ENCODE measurements at places on chromosomes 5 and 9. TPM values are rescaled to one million over a fixed set of nuclear protein-coding genes. Genes with fewer than 3 reads are reported as not detected.
A peak's percentile ranks its signal among the peaks of the same experiment; 100 is the strongest.

- H3K4me3 ChIP-seq, result no peak overlapping the region
- no peak for DNase-seq
Observed at GRCh38 chr9:87959916-87960581, 14.3 kb downstream of the CDK20 start.

DNA sequence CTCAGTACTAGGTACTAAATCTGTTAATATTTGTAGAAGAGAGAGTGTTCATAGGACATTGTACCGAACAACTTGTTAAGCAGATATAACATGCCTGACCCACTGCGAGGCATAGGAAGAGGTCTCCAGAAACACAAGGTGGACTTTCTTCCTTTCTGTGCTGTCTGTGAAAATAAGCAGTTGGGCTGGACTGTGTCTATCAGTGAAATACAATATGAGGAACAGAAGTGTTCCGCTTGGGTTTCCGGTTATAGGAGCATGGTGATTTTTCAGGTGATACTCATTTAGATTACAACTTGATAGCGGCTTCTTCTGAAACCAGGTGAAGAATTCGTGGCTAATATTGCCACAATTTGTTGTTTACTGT, 60.9 kb upstream of the TLR4 start:
- H3K36me3 ChIP-seq, result no peaks in the 10 kb centered on the region
- H3K27me3 ChIP-seq, result peaks cover 10% of the 10 kb centered on the region
- peaks cover 3% of the 10 kb centered on the region for H3K4me1 ChIP-seq
- no peak for DNase-seq
- H3K4me3 ChIP-seq, result no peak overlapping the region
- H3K27ac ChIP-seq, result no peak overlapping the region

PCDHB3 gene
- total RNA-seq, result 9.1 TPM

RNF183 gene
- total RNA-seq, result 0.44 TPM

HMCN2 gene
- total RNA-seq, result 0.26 TPM

DNA sequence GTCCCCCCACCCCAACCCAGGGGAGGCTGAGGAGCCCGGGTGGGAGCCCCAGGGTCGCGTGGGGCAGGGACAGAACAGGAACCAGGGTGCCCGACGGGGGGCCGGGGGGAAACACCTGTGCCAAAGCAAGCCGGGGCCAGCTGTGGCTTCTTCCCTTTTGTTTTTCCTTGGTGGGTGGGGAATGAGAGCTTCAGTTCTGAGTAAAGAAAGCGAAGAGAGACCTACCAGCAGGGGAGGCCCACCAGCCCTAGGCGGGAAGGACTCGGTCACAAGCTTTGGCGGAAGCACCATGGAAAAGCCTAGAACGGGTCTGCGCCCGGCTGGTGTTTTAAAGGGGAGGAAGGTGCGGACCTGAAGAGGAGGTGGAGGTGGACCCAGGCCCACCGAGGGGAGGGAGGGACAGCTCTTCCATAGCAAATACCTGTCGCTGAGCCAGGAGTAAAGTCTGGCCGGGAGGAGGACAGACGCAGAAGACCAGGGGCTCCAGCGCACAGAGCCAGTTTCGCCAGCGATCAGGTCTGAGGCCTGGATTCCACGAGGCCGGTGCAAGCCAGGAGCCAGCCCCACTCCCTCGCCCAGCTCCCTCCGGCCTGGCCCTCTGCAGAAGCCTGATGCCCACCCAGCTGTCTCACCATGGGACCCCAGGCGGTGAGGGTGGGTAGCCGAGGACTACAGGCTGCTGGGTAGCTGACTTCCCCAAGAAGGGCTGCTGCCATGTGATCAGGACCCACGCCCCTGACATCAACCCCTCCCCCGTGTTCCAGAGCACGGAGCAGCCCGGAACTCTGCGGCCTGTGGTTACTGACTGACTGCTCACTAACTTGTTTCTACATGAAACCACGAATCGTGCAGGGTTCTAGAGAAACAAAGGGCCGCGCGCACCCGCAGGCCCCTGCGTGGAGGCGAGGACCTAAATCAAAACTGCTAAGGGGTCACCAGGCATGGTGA, 849 bp upstream of the MGAT1 start:
- H3K36me3 ChIP-seq, result peaks cover 7% of the 10 kb centered on the region
- no peak for DNase-seq
- peak overlapping the region; percentile 69 for H3K4me3 ChIP-seq
- H3K27ac ChIP-seq, result peak overlapping the region; percentile 90

GRCh38 chr5:141958546-141959172, 657 bp upstream of the PCDH12 start:
- no peaks in the 10 kb centered on the region for H3K36me3 ChIP-seq
- H3K4me1 ChIP-seq, result peaks cover 5% of the 10 kb centered on the region
- no peak overlapping the region for H3K27ac ChIP-seq
- peaks cover 4% of the 10 kb centered on the region for H3K27me3 ChIP-seq
- DNase-seq, result no peak

DNA sequence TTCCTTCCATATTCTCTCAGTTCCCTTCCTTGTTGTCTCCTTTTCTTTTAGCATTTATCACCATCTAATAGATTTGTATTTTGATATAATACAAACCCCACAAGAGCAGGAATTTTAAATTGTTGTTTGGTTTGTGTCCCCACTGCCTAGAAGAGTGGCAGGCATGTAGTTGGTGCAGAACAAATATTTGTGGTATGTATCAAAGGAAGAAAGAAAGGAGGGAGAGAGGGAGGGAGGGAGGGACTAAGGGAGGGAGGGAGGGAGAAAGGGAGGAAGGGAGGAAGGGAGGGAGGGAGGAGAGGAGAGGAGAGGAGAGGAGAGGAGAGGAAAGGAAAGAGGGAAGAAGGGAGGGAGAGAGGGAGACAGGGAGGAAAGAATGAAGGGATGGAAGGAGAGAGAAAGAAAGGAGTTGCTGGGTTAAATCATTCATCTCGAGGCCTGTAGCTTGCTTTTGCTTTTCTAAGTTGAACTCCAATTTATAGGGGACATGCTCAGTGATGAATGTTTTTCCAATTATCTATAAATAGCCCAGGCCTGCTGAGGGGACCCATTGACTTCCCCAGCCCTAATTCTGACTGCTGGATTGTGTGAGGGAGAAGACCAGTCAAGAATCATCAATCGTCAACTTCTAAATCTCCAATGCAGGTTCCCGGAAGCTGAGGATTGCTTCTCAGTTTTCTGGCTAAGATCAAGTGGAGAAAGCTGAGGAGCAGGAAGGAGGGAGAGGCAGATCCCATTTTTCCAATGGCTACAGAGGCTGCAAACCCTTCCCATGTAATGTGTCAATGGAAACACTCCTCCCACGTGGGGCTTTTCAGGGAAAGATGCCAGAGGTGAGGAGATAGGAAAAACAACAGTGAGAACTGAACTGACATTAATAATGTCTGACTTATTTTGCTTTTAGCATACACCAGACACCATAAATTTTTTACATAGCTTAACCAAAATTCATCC, 320.7 kb downstream of the ASTN2 start:
- peak overlapping the region; percentile 48 for H3K27ac ChIP-seq
- DNase-seq, result no peak
- H3K4me3 ChIP-seq, result no peak overlapping the region
- H3K36me3 ChIP-seq, result no peaks in the 10 kb centered on the region
- H3K27me3 ChIP-seq, result no peaks in the 10 kb centered on the region

SNCB gene
- total RNA-seq, result not detected

- no peak for DNase-seq
- no peaks in the 10 kb centered on the region for H3K4me1 ChIP-seq
- peaks cover 23% of the 10 kb centered on the region for H3K27me3 ChIP-seq
- H3K27ac ChIP-seq, result no peak overlapping the region
- no peaks in the 10 kb centered on the region for H3K36me3 ChIP-seq
Observed at GRCh38 chr9:98933890-98934289, 9.8 kb upstream of the COL15A1 start.

DNA sequence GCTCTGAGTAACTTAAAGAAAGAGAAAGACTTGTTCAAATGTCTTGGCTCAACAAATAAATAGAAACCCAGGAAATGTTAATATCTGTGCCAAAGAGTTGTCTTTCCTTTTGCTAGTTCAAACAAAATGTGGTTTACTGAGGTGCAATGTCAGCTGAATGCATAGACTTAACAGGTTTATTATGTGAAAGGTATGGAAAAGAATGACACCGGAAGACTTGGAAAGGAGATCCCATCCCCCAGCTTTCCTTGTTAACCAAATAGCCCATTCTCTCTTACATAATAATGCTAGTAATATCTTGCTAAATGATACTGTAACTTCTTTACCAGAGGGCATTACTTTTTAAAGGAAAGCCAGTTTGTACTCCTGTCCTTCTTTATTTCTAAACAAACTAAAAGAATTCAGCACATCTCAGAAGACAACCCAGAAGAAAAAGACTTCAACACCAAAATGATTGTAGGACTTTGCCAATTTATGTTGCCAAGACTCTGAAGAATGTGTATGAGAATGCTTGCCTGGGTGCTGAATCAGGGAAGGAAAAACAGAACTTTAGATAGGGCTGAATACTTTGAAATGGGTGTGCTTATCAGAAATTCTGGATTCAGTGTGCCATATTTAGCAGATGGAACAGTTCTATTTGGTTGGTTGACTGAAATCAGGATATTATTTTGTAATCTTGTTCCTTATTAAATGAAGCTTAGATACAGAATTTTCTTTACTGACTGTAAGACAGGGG, 344.1 kb downstream of the TMEM38B start:
- no peaks in the 10 kb centered on the region for H3K36me3 ChIP-seq
- H3K27ac ChIP-seq, result no peak overlapping the region
- H3K27me3 ChIP-seq, result no peaks in the 10 kb centered on the region
- DNase-seq, result no peak
- H3K4me1 ChIP-seq, result no peaks in the 10 kb centered on the region

GRCh38 chr9:4923141-4923540, 61.9 kb upstream of the JAK2 start:
- no peak overlapping the region for H3K4me3 ChIP-seq
- H3K27me3 ChIP-seq, result no peaks in the 10 kb centered on the region
- peaks cover 3% of the 10 kb centered on the region for H3K36me3 ChIP-seq
- no peak for DNase-seq
- H3K4me1 ChIP-seq, result no peaks in the 10 kb centered on the region
- H3K27ac ChIP-seq, result no peak overlapping the region

NPDC1 gene
- 73.2 TPM for total RNA-seq

DNA sequence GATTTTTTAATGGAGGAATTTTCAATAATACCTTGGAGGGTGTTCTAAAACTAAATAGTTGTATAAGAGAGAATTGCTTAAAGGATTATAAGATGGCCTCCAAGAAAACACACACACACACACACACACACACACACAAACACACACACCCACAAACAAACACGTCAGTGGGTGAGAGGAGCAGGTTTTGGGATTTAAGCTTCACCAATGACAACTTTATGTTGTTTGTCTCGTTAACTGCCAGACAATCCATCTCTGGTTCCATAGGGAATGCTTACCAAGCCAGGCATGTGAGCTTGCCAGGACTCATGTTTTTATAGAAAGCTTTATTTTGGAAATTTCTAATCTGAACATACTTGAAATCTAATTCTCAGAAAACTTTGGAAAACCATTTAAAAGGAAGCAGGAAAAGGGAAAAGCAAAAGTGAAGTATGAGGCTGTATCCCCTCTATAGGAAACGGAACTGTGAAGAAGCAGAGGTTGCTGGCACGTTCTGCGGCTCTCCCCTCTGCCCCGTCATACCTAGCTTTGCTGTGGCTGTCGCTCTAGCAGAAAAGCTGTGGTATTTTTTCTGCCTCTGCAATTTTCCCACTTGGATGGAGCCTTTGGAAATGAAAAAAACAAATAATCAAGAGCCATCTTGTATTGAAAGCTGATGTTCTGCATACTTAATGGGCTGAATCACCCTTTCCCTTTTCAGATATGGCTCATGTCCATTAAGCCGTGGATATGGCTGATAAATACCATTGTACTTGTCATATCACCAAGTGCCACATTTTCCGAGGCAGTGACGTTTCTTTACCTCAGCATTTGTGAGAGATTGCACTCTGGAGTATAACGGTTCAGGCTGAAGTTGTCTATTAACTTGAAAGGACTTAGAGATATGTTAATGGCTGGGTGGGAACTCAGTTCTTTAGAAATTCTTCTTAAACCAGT, 112.7 kb downstream of the NTRK2 start:
- peaks cover 1% of the 10 kb centered on the region for H3K4me1 ChIP-seq
- peaks cover 7% of the 10 kb centered on the region for H3K27me3 ChIP-seq
- DNase-seq, result no peak
- H3K36me3 ChIP-seq, result no peaks in the 10 kb centered on the region
- no peak overlapping the region for H3K27ac ChIP-seq
- no peak overlapping the region for H3K4me3 ChIP-seq

DNA sequence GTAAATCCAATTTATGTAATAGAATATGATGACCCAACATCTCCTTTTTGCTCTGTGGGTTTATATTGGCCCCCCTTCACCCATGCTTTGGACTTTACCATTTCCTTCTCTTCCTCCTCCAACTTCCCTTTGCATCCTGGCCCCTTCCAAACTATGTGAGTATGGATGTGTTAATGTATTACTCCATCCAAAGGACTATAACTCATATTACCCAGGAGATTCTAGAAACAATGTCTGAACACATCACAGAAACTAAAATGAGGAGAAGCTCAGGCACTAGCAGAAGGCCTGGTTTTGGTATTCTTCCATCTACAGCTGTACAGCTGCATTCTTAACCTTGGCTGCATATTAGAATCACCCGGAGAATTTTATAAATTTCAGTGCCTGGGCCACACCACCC, 110.7 kb downstream of the PDE4D start:
- H3K4me1 ChIP-seq, result peaks cover 1% of the 10 kb centered on the region
- no peak overlapping the region for H3K4me3 ChIP-seq
- H3K27me3 ChIP-seq, result no peaks in the 10 kb centered on the region
- H3K27ac ChIP-seq, result no peak overlapping the region

DNA sequence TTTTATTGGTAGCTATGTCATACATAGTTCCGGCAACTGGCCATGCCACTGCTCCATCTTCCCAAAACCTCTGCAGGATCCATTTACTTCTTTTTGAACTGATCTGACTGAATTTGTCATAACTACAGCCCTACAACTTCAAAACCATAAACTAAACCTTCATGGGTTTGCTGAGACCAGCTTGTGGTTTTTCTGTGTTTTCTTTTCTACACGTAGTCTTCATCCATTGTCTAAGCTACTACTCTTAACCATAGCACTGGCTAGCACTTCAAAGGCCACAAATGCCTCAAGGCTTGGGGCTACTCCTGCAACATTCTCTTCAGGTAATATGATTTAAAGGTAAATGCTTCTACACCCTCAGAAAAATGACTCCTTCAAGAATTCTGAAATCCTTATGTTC, 9.0 kb upstream of the KIF2A start:
- no peak overlapping the region for H3K4me3 ChIP-seq
- no peaks in the 10 kb centered on the region for H3K27me3 ChIP-seq
- no peak for DNase-seq
- no peaks in the 10 kb centered on the region for H3K36me3 ChIP-seq

ARSI gene
- 0.24 TPM for total RNA-seq

- DNase-seq, result no peak
- H3K27me3 ChIP-seq, result no peaks in the 10 kb centered on the region
- no peaks in the 10 kb centered on the region for H3K4me1 ChIP-seq
- no peak overlapping the region for H3K4me3 ChIP-seq
- no peaks in the 10 kb centered on the region for H3K36me3 ChIP-seq
Observed at GRCh38 chr5:165196961-165197360, 1691.5 kb downstream of the MAT2B start.
